Chondrocyte (in vitro differentiated cells): ENCODE measurements at places on chromosomes 7 and 10. TPM values are rescaled to one million over a fixed set of nuclear protein-coding genes. Genes with fewer than 3 reads are reported as not detected.

DNA sequence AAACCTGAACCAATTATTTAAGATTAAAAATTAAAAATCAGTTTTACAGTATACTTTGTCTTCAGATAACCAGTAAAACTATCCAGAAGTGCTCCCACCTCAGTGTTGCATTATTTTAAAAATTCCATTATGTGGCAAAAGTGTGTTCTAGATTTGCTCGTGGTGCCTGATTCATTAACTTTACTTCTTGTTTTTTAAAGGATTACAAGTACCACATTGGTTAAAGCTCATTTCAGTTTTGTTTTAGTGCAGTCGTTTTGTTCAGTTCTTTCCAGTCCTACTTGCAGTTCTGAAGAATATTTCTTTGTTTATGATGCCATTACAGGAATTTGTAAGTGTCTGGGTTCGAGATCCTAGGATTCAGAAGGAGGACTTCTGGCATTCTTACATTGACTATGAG is 69.0 kb downstream of the SNX10 start:
- DNase-seq, result no peak
- no peak overlapping the region for H3K27ac ChIP-seq
- no peaks in the 10 kb centered on the region for H3K36me3 ChIP-seq
- H3K27me3 ChIP-seq, result peaks cover 18% of the 10 kb centered on the region
- H3K4me1 ChIP-seq, result no peaks in the 10 kb centered on the region

DNA sequence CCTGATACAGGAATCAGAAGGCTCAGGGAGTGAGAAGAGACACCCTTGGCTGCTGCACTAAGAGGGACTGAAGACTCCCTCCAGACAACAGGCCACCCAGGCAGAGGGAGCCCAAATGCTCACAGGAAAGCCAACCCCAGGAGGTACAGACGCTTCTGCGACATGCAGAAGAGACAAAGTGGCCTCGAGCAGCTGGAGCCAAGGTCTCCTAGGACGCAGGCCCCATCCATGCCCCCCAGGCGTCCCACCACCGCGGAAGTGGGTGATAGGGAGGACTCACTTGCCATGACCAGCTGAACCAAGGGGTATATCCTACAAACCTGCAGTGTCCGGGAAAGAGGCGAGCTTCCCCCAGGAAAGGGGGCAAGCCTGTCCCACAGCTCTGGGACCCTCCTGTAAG is 56.9 kb downstream of the CTBP2 start:
- peaks cover 36% of the 10 kb centered on the region for H3K4me1 ChIP-seq
- no peak overlapping the region for H3K4me3 ChIP-seq
- H3K27me3 ChIP-seq, result no peaks in the 10 kb centered on the region
- H3K27ac ChIP-seq, result peak overlapping the region; percentile 36
- H3K36me3 ChIP-seq, result peaks cover 24% of the 10 kb centered on the region
- peak; percentile 77 for DNase-seq

GRCh38 chr10:1034758-1035157 is 9.1 kb upstream of the IDI2 start:
- H3K27me3 ChIP-seq, result no peaks in the 10 kb centered on the region
- H3K4me1 ChIP-seq, result peaks cover 18% of the 10 kb centered on the region
- no peak overlapping the region for H3K4me3 ChIP-seq
- no peak overlapping the region for H3K27ac ChIP-seq

Gene EVX1
- not detected in 3 replicates for total RNA-seq

DNA sequence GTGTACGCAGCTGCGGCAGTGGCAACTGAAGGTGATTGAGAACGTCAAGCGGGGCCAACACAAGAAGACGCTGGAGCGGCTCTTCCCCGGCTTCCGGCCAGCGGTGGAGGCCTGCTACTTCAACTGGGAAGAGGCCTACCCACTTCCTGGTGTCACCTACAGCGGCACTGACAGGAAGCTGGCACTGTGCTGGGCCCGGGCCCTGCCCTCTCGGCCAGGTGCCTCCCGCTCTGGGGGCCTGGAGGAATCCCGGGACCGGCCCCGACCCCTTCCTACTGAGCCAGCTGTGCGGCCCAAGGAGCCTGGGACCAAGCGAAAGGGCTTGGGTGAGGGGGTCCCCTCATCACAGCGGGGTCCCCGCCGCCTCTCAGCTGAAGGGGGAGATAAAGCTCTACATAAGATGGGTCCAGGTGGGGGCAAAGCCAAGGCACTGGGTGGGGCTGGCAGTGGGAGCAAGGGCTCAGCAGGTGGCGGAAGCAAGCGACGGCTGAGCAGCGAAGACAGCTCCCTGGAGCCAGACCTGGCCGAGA is 6.5 kb downstream of the ZSWIM8 start:
- no peak overlapping the region for H3K4me3 ChIP-seq
- H3K4me1 ChIP-seq, result peaks cover 11% of the 10 kb centered on the region
- peaks cover 48% of the 10 kb centered on the region for H3K36me3 ChIP-seq
- H3K27ac ChIP-seq, result no peak overlapping the region

DNA sequence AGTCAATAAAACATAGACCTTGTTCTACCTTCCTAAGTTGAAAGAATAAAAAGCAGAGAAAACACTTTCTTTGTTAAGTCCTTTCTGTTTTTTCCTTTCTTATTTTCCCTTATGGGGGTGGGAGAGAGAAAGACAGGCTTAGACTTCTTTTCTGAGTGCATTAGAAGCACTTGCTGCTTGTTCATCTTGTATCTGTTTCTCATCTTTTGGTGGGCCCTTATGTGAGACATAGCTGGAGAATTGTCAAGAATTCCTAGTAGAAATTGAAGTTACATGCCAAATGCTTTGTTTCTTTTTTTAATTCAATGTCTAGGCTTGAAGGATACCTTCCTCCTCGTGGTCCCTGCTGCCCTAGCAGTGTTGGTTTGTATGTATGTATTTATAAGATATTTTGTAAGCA is 6.7 kb downstream of the EIF4EBP2 start:
- DNase-seq, result no peak
- peaks cover 60% of the 10 kb centered on the region for H3K4me1 ChIP-seq

DNA sequence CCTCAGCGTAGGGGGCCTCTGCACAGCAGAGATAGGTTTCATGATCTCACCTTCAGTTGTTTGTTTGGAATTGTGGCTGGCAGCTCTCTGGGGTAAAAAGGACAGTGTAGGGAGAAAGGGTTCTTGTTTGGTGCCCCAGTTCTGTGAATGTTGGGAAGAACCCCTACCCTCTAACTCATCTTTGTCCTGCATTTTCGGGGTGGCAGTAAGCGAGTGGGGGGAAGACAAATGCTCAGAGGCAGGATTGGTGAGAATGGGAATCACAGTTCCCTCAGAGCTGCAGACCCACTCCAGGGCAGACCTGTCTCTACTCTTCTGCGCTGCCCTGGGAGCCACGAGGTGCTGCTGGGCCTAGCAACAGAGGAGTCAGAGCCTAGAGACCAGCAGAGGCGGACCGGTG is 1.8 kb upstream of the LBX1 start:
- H3K4me3 ChIP-seq, result no peak overlapping the region
- peaks cover 75% of the 10 kb centered on the region for H3K27me3 ChIP-seq
- H3K27ac ChIP-seq, result no peak overlapping the region

GRCh38 chr7:46927131-46927810 is 654.6 kb downstream of the TNS3 start:
- no peaks in the 10 kb centered on the region for H3K27me3 ChIP-seq
- no peaks in the 10 kb centered on the region for H3K36me3 ChIP-seq
- DNase-seq, result no peak
- peaks cover 28% of the 10 kb centered on the region for H3K4me1 ChIP-seq
- no peak overlapping the region for H3K4me3 ChIP-seq

- no peak overlapping the region for H3K27ac ChIP-seq
- H3K36me3 ChIP-seq, result no peaks in the 10 kb centered on the region
- no peaks in the 10 kb centered on the region for H3K27me3 ChIP-seq
- no peak for DNase-seq
- no peak overlapping the region for H3K4me3 ChIP-seq
- H3K4me1 ChIP-seq, result peaks cover 20% of the 10 kb centered on the region
These were observed 32.2 kb upstream of the GLI3 start for GRCh38 chr7:42269161-42269560.

GRCh38 chr7:55124989-55125875 is 106.4 kb downstream of the EGFR start:
- no peak overlapping the region for H3K27ac ChIP-seq
- H3K4me1 ChIP-seq, result peaks cover 36% of the 10 kb centered on the region
- H3K4me3 ChIP-seq, result no peak overlapping the region
- peaks cover 3% of the 10 kb centered on the region for H3K36me3 ChIP-seq
- H3K27me3 ChIP-seq, result peaks cover 2% of the 10 kb centered on the region
- no peak for DNase-seq

Gene GPR22
- total RNA-seq, result not detected in 3 replicates

DNA sequence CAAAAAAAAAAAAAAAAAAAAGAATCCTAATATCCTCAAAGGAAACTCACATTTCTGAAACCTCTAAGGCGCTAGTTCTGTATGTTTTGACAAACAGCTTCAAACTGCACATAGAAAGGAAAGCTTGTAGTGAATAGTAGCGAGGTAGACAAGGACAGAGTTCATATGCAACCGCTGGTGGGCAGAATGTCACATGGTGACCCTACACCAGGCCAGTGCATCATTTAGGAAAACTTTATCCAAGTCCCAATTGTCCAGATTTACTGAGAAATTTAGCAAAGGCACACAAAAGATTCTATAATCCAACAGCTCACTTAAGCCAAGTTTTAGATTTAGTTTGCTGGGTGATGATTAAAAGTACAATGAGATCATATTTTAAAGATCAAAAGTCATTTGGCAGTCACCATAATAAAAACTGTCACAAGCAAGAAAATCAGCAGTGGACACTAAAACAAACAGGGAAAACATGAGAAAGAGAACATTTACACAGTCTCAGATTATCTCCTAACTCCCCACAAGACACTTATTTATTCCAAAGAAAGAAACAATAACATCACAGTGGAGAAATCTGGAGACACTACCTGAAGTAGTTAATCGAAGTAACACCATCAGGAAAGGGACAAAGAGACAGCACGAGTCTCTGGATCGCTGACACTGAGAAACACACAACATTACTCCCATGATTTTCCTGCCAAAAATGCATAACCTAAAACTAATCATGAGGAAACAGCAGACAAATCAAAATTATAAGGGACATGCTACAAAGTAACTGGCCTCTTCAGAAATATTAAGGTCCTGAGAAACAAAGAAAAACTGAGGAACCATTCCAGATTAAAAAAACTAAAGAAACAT is 20.2 kb downstream of the FAM204A start:
- no peak for DNase-seq
- H3K4me3 ChIP-seq, result no peak overlapping the region
- peaks cover 14% of the 10 kb centered on the region for H3K36me3 ChIP-seq
- H3K27me3 ChIP-seq, result no peaks in the 10 kb centered on the region

GRCh38 chr7:104980841-104981671 is 32.9 kb upstream of the KMT2E start:
- peak overlapping the region; percentile 39 for H3K27ac ChIP-seq
- H3K4me3 ChIP-seq, result no peak overlapping the region
- H3K36me3 ChIP-seq, result no peaks in the 10 kb centered on the region
- no peaks in the 10 kb centered on the region for H3K27me3 ChIP-seq

DNA sequence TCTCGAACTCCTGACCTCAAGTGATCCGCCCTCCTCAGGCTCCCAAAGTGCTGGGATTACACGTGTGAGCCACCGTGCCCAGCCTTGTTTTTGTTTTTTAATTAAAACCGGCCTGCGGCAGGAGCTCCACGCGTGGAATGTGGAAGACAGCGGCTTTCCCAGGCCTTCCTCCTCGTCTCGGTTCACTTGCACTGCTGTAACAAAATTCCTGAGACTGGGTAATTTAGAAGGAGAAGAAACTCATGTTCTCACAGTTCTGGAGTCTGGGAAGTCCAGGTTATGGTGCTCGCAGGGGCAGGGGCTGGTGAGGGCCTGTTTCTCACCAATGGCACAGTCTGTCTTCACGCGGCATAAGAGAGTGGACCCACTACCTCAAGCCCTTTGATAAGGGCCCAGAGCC is 14.4 kb upstream of the CRYGN start:
- peaks cover under 1% of the 10 kb centered on the region for H3K4me1 ChIP-seq
- H3K36me3 ChIP-seq, result no peaks in the 10 kb centered on the region
- DNase-seq, result peak; percentile 50
- no peak overlapping the region for H3K4me3 ChIP-seq

- no peak overlapping the region for H3K27ac ChIP-seq
- no peak for DNase-seq
- no peaks in the 10 kb centered on the region for H3K36me3 ChIP-seq
These were observed 73.4 kb upstream of the CARD11 start for GRCh38 chr7:3117081-3117480.

- no peak for DNase-seq
- peaks cover 19% of the 10 kb centered on the region for H3K36me3 ChIP-seq
- H3K4me3 ChIP-seq, result no peak overlapping the region
These were observed 49.9 kb downstream of the UBE2H start for GRCh38 chr7:129902788-129903422.

- DNase-seq, result no peak
- no peaks in the 10 kb centered on the region for H3K36me3 ChIP-seq
- H3K4me3 ChIP-seq, result no peak overlapping the region
- no peaks in the 10 kb centered on the region for H3K27me3 ChIP-seq
- peaks cover 28% of the 10 kb centered on the region for H3K4me1 ChIP-seq
These were observed 181.1 kb upstream of the BMPER start for GRCh38 chr7:33724201-33724600.

GRCh38 chr10:103890194-103890658 is 27.8 kb downstream of the STN1 start:
- no peak overlapping the region for H3K27ac ChIP-seq
- DNase-seq, result no peak
- H3K4me3 ChIP-seq, result no peak overlapping the region
- H3K36me3 ChIP-seq, result peaks cover 8% of the 10 kb centered on the region

- H3K4me1 ChIP-seq, result peaks cover 7% of the 10 kb centered on the region
- no peak overlapping the region for H3K4me3 ChIP-seq
- H3K27me3 ChIP-seq, result no peaks in the 10 kb centered on the region
- no peak for DNase-seq
- H3K36me3 ChIP-seq, result peaks cover 2% of the 10 kb centered on the region
These were observed 64.6 kb upstream of the KCNMA1 start for GRCh38 chr10:77702166-77702565.
